ENCODE measurements at places on chromosomes 3 and 15. TPM values are rescaled to one million over a fixed set of nuclear protein-coding genes. Genes with fewer than 3 reads are reported as not detected.

Gene XIRP1
- total RNA-seq: not detected

Gene UBA3
- 103 TPM for total RNA-seq

Gene VPS33B
- total RNA-seq: 7.3 TPM

Gene SOX14
- not detected for total RNA-seq

Gene FOXL2NB
- 0.14 TPM for total RNA-seq

Gene FBXO40
- not detected for total RNA-seq

Gene KLHL40
- total RNA-seq: under 0.01 TPM

Gene ZNF80
- total RNA-seq: not detected

Gene SCG5
- total RNA-seq: 0.29 TPM

Gene HRH1
- 14.5 TPM for total RNA-seq

Gene TOMM70
- total RNA-seq: 68.9 TPM

Gene GOLGA8M
- total RNA-seq: not detected

Gene DNASE1L3
- total RNA-seq: not detected

Gene SCAANT1
- not detected for total RNA-seq

Gene SLC12A1
- not detected for total RNA-seq

Gene IMPG2
- total RNA-seq: 0.50 TPM

Gene TRIM42
- total RNA-seq: not detected

Gene SMCO1
- total RNA-seq: not detected

Gene PAQR5
- not detected for total RNA-seq

Gene TTLL13
- not detected for total RNA-seq

Gene NOX5
- 0.07 TPM for total RNA-seq

Gene CILP
- total RNA-seq: not detected

Gene ZNF502
- total RNA-seq: 4.8 TPM
